ENCODE measurements at places on chromosomes 5 and 9.

DNA sequence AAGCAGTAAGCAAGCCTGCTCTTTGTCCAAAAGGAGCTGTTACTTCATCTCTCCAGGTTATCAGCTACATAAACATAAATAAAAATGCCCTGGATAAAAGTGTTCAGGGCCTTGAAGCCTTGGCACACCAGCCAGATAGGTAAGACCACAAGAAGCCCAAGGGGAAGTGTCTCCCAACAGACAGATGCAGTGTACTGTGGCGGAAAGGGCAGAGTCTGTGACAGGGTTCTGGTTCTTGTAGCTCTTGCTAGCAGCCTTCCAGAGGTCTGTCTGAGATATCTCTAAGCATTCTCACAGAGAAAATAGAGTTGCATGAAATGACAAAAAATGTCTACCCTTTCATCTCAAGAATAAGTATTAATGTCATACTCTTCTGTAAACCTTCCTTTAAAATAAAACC, 30.1 kb downstream of the ISOC1 start:
- DNase-seq: no peak

DNA sequence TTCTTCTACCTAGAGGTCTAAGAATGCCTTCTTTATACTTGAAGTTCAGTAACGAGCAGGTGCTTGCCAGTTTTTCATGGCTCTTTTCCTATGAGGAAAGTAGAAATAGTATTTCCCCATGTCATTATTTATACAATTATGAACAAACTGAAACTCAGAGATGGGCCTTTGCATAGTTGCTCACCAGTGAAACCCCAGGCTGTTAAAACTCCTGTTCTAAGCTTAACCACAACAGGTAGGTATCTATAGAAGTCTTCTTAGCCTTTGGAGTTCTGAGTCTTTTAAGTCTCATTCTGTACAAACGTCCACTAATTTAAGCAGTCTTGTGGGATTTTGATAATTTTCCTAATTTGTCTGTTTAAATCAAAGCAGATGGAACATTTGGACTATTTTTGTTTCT, 90.1 kb downstream of the STARD4 start:
- DNase-seq: no peak

DNA sequence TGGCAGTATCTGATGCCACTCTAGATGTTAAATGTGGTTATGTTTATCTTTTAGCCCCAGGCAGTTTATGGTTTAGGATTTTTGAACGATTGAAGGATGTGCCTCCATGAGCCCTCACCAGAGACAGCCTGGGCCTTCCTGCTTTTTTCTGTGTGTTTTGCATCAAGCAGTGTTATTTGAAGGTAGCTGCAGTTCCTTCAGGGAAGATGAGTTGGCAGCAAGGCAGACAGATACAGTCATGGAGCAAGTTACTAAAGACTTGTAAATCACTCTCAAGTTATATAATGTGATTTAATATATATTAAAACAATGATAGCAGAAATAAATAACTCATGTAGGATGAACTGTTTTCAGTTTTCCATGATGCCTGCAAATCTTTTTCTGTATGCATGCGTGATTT, 204.9 kb downstream of the CD180 start:
- no peak for DNase-seq

DNA sequence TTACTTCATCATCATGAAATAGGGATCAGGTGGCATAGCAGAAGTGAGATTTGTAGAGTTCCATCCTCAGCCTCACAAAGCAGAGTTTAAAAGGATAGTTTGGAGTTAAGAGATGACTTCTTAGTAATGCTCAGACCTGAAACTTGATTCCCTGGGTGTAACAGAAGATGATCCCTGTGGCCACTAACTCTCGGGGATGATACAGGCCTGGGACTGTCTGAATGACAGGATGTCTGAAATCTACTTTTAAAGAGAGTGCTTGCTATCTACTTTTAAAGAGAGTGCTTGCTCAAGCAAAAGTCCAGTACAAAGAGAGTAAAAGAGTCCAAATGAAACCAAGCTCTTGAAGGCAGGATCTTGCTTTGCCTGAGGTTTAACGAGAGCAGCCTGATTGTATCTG, 14.6 kb downstream of the ADAMTS16 start:
- no peak for DNase-seq

GRCh38 chr5:88671106-88671504, 211.9 kb downstream of the MEF2C start:
- DNase-seq: no peak

DNA sequence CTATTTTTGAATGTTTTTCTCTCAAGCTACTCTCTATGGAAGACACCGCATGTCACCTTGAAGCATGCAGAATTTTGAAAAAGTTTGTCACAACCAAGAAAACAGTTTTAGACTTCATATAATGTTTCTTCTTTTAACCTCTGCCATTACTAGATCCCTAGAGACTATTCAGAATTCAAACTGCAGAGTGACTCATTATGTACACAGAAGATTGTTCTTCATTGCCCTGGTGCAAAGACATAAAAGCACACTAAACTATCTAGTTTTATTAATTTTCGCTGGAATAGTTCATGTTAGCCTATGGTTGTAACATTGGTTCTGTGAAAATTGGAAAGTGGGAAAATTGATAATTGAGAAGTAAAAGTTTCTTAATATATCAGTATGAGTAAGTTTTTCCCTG, 18.4 kb downstream of the F2RL2 start:
- no peak for DNase-seq

DNA sequence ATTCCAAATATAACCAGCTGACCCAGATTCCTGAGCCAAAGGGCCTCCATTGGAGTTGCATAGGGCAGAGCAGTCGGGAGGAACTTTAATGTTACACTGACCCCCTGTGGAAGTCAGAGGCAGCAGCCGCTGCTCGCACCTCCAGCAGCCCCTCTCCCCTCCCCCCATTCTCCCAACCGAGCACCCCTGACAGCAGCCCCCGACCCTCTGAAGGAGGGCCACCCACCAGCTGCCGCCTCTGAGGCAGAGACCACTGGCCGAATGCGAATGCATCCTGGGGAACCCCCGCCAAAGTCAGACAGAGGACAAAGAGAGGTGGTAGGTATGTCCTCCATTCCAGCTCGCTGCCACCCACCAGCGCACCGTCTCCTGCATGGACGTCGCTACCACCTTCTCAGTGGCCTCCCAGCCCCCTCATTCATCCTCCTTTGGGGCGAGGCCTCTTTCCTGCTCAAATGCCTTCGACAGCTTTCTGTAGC, 231.0 kb downstream of the CDK5RAP2 start:
- peak; percentile 31 for DNase-seq

DNA sequence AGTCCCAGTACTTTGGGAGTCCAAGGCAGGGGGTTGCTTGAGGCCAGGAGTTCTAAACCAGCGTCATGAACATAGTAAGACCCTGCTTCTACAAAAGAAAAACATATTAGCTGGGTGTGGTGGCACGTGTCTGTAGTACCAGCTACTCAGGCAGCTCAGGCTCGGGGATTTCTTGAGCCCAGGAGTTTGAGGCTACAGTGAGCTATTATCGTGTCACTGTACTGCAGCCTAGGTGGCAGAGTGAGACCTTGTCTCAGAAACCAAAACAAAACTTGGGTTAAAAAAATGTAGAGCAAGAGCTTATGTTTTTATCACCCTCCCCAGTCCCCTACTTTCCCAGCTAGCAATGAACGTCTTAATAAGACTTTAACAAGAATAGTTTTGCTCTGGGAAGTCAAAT, 46.7 kb downstream of the UHRF2 start:
- no peak for DNase-seq

DNA sequence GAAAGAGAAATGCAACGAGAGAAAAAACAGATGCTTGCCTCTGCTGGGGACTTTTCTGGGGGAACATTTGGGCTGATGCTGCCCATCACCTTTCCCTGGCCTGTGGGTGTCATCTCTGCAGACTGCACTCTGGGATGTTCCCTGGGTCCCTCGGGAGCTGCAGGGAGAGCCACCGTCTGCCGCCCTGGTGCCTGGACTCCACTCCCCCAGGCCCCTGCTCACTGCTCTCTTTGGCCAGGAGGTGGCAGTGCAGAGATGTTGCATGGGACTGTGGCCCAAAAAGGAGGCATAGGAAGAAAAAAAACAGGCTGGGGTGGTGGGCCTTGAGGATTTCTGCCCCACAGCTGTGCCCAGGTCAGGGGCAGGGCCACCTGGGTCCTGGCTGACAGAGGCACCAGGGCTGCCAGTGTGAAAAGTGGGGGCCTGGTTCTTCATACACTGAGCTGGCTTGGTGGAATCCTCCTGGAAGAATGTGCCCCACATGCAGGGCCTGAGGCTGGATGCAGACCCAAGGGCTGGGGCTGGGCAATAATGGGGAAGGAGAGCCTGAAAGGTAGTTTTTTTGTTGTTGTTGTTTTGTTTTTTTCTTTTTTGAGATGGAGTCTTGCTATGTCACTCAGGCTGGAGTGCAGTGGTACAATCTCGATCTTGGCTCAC, 353.6 kb downstream of the SLIT3 start:
- DNase-seq: peak; percentile 69
